ENCODE measurements at places on chromosomes 2 and 18.

DNA sequence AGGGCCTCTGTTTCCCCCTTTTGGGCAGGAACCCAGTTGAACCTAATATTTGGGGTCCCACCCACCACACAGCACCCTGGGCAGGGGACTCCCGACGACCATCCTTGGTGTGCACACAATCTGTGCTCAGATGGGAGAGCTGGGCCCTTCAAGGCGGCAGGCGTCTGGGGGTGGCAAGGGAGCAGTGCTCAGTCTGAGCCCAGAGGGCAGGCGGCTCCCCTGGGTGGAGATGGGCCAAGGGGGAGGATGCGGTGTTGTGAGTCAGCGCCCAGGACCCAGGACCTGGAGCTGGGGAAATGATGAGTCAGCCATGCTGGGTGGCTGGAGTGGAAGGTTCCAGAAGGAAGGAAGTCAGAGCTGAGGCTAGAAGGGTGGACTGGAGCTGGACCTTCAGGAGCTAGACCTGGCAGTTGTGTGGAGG is 3.8 kb downstream of the PROM2 start:
- DNase-seq = no peak

GRCh38 chr2:32611366-32611765 is 16.5 kb upstream of the TTC27 start:
- DNase-seq = no peak

DNA sequence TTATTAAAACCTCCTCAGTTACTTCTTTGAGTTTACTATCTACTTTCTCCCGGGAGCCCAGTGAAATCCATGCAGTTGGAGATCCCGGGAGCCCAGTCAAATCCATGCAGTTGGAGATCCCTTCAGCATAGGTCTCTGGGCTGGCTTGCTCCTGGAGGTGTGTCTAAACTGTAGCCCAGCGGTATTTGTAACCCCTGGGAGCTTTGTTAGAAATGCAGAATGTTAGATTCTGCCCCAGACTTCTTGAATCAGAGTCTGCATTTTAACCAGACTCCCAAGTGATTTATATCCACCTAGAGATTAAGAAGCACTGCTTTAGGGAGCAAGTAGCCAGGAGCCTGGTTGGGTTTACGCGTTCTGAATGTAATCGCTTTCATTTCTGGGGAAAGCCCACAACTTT is 54.5 kb downstream of the ARHGAP28 start:
- DNase-seq = no peak

DNA sequence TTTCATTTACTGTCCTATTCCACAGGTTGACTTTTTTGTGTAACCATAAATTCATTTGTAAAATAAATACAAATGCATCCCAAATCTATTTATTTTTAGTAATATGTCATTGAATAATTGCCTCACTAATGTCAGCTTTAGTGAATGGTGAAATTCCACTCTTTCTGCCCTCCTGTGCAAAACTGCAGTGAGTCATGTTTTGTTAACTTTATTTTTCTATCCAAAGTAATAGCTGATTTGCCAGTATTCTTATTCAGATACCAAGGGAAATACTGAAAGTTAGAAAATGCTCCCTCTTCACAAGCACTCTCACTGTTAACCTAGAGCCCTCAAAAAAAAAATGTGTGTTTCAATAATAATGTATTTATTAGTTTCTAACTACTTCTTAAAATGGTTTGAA is 322.8 kb downstream of the RIT2 start:
- DNase-seq = no peak

- no peak for DNase-seq
These were observed 96.0 kb downstream of the ACOXL start for GRCh38 chr2:110828330-110828729.
